Pulmonary artery endothelial cell (primary cell): ENCODE measurements at places on chromosomes 3 and 15. TPM values are rescaled to one million over a fixed set of nuclear protein-coding genes. Genes with fewer than 3 reads are reported as not detected.
A peak's percentile ranks its signal among the peaks of the same experiment; 100 is the strongest.

- no peak for DNase-seq
Observed at GRCh38 chr3:37052860-37053259, 59.5 kb downstream of the MLH1 start.

- DNase-seq = no peak
Observed at GRCh38 chr15:78087951-78088772, 4.2 kb upstream of the SH2D7 start.

GRCh38 chr3:43102773-43103480, 3.0 kb downstream of the POMGNT2 start:
- no peak for DNase-seq

GRCh38 chr3:38149708-38150107, 11.2 kb downstream of the MYD88 start:
- DNase-seq = no peak

The HOMER2 gene
- total RNA-seq = 0.40 and 0.46 TPM in 2 replicates

The GP5 gene
- total RNA-seq = 0.07 TPM in 2 replicates

DNA sequence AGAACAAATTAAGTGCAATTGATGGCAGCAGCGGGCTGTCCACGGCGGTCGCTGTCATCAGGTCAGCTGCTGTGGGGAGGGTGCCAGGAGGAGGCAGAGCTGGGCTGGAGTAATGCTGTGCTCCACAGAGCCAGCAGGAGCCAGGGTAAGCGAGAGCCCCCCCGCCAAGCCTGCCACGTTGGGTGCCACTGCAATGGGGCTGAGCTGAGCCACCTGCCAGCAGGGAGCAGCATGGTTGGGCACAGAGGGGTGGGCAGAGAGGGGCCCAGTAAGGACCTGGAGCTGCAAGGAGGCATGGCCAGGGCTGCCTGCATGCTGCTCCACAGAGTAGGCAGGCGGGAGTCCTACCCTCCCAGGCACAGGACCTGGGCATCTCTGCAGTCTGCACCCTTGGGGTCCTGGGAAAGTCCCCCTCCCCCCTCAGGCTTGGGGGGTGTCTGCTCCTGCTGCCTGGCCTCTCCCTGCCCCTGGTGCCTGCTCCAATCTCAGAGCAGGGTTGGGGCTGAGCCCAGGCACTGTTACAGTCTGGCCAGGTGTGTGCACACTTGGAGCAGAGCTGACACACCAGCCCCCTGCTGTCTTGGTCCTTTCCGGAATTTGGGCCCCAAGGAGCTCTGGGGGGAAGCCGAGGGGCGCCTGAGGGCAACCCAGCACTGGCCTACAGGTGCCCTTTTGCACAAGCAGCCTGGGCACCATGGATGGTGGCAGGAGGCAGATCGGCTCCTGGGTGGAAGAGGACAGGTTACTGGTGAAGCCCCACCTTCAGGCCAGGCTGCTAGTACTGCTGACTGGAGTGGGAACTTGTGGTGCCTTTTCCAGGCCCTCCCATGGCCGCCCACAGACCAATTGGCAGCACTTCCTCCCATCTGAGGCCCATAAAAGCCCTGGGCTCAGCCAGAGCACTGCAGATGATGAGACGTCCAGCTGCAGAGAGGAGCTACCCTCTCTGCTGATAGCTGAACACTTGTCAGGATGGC, 8.5 kb upstream of the PIAS1 start:
- DNase-seq = no peak

GRCh38 chr15:85581495-85581894, 201.1 kb downstream of the AKAP13 start:
- DNase-seq = no peak

The RETNLB gene
- total RNA-seq = not detected in 2 replicates

GRCh38 chr3:60202052-60202726, 1049.1 kb downstream of the FHIT start:
- no peak for DNase-seq

- DNase-seq = no peak
Observed at GRCh38 chr3:10757821-10758130, 58.3 kb upstream of the SLC6A11 start.

GRCh38 chr3:133293397-133294110, 106.3 kb upstream of the BFSP2 start:
- no peak for DNase-seq

DNA sequence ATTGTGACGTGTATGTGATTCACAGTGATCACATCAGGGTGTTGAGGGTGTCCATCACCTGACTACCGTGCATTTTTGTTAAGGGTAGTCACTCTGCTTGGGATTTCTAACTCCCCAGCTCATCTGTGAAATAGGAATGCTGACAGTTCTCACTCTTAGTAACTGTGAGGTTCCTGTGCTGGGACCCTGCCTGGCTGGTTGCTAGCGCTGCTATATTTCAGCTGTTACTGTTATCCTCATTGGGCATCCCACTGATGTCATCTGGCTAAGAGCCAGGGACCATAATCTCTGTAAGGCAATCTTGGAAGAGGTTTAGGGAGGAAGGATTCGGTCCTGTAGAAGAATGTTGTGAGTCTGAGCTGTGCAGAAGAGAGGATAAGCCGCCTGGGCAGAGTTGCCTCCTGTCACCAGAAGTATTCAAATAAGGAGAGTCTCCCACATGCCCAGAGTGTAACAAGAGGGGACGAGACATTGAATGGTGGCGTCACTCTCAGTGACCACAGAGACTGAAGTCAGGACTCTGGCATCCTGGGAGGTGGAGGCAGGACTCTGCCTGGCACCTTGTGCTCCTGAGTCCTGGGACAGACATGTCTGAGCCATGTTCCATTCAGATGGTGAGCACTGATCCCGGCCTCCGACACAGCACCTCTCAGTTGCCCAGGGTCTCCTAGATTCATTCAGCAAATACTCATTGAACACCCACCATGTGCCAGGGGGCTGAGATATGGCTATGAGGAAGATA, 52.2 kb downstream of the FBLN2 start:
- no peak for DNase-seq

GRCh38 chr3:11536132-11536935, 107.4 kb downstream of the VGLL4 start:
- DNase-seq = no peak

GRCh38 chr15:36499412-36500389, 79.7 kb upstream of the CDIN1 start:
- no peak for DNase-seq

- DNase-seq = no peak
Observed at GRCh38 chr15:40050788-40051470, 11.9 kb upstream of the SRP14 start.

DNA sequence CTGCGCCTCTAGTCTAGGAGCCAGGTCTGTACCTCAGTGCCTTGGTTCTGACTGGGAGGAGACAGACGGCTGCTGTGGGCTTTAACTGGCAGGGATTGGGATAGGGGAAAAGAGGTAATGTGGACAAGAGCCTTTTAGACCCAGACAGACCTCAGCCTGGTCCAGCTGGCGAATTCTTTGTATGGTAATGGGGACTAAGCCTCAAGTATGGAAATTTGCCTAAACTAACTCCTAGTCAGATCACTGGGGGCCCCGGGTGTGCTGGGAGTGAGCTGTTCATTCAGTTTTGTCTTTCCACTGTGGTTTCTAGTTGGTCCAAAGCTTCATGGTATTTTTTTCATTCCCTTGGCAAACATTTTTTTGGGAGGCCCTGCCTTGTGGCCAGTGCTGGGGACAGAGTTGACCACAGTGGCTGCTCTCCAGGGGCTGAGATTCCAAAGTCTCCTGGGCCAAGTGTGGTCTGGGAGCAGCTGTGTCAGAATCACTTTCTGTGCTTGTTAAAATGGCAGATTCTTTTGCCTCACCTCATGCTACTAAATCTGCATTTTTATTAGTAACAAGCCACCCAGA, 261.4 kb upstream of the C2CD4B start:
- no peak for DNase-seq

DNA sequence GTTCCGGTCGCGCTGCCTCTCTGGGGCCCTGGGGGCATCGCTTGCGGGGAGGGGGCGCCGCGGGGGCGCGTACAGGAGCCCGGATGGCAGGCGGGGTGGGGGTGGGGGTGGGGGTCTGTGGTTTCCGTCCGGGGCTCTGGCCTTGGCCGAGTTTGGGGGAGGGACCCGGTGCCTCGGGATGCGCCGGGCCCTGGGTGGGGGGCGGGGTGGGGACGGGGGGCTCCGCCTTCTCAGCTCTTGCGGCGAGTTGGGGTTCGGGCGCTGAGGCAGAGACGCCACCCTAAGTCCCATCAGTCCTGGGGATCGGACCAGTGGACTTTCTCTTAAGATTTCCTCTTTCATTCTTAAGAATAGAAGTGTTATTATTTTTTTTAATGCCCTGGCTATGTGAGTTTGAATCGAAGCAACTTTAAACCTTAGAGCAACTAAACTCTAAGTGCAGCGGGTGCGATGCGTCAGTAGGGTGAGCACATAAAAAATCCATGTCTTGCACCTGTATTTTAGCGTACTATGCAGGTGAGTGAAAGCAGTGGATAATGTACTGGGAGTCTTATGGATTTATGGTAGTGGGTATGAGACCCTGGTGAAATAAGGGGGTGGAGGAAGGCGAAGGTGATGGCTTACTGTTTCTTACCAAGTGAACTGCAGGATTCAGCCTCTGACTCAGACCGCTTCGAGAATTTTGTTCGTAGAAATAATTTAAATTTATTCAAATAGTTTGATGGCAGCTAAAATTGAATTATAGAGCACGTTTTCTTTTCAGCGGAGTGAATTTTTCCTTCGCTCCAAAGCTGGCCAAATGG, 762 bp downstream of the CTNNB1 start:
- DNase-seq = no peak

The TNNC1 gene
- total RNA-seq = 0.18 TPM in 1 of 2 replicates, not detected in the other

DNA sequence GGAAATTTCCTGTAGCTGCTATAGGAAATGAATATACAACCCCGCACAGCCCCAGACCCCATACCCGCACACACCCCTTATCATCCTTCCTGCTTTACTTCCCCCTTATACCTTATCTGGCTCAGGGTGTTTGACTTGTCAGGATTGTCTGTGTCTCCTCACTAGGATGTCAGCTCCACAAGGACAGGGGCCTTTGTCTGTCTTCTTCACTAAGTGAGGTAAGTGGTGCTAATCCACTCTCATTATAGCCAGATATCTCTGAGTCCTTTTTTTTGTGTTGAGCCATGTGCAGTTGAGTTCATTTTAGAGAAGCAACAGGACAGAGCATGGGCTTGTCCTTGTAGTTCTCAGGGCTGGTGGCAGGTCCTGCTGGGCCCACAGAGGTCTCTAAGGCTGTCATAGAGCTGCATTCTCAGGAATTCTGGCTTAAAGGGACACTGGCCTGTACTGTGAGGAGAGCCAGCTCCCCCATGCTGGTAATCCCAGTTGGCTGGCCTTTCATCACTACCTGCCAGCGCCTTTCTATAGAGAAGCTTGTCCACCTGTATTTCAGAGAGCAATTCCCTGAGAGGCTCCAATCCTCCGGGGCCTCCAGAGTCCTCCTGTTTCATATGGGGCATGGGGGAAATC, 9.0 kb downstream of the KY start:
- DNase-seq = no peak

- peak; percentile 94 for DNase-seq
Observed at GRCh38 chr3:29335438-29335837, 54.6 kb downstream of the RBMS3 start.

DNA sequence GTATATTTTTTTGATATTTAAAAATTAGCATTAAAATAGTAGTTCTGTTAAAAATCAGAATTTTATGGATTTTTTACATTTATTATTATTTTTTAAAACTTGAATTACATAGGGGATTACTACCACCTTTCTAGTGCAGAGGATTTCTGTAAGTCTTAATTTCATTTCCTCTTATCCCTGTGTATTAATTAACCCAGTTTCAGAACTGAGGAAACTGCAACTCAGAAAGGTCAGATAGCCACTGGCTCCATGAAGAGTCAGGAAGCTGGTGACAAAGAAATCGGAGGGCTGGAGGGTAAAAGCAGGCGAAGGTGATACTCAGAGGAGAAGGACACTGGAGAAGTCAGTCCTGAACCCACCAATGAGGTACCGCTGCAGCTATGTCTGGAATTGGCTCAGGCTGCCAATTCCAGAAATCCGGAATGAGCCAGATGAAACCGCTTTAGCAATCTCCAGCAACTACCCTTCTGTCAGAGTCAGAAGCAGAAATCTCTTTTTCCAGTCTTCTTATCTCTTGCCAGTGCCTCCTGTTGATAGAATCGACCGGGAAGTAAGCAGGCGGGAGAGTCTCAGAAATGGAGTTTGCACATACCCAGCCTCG, 308.5 kb downstream of the SV2B start:
- no peak for DNase-seq

DNA sequence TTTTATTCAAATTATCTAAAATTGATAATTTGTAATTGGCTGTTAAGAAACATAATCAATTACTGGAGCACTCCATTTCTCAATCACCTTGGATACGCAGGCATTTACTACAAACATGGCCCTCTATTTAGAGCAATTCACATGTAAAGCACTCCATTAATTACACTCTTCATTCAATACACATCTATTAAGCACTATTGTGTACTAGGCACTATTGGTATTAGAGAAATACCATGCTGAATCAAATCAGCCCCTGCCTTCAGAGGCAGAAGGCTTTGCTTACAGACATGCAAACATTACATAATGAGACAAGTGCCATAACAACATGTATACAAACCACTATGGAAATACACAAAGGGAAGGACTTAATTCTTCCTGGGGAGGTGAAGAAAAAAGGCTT, 69.1 kb downstream of the PEAK1 start:
- no peak for DNase-seq

DNA sequence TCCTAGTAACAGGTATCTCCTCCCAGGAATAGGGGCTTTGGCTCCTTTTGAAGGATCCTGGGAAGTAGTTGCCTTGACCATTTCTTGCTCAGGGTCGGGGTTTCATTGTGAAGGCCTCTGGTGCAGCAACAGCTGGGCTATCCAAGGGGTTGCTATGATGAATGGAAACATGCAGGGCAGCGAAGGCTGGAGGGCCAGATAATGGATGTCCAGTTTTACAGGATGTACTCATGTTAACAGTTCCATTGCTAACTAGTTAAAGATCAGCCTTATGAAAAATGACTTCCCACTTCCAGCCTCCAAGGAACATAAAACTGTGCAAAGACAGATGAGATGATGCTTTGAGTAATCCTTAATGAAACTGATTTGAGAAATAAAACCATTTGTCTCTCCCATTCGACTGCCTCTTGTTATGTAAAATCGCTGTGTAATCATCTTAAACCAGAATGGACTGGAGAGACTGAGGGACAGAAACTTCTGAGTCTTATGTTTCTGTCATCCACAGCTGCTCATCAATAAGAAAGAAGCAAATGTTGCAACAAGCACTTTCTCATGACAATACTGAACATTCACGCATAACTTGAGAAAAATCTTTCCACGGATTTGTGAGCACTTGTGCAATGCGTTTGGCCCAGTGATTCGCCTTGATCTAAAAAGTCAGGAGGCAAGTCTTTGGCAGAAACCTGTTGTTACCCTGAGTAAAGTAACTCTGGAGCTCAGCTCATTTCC, 473.5 kb upstream of the RGMA start:
- no peak for DNase-seq

DNA sequence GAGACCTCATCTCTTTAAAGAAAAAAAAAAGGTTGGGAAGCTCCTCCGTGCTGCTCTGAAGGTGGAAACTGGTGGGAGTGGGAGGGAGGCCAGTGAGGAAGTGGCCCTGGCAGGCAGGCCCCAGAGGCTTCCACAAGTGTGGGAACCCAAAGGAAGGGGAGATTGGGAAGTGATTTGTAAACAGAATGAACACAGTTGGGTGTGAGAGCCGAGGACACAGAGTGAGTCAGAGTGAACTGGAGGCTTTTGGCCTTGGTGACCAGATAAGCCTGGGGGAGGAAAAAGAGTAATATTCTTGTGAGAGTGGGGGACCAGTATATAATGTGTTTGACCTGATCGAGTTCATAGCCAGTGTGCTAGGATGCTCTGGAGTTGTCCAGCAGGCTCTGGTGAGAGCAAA, 23.0 kb downstream of the MKRN2 start:
- DNase-seq = no peak
